ENCODE measurements at places on chromosomes 3 and 15.
A peak's percentile ranks its signal among the peaks of the same experiment; 100 is the strongest.

DNA sequence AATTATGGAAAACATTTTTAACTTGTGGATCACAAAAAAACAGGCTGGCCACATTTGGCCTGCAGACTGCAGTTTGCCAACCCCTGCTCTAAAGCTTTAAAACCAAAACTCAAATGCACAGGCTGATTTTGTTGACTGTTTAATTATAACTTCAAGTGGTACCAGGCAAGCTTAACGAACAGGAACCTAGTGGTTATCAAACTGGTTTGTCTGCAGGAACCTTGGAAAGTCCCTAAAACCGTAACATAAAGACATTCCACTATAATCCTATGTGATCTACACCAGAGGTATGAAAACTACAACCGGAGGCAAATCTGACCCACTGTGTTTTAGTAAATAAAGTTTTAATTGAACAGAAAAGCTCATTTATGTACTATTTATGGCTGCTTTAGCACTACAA lies 52.4 kb downstream of the TBL1XR1 start:
- no peak for DNase-seq

DNA sequence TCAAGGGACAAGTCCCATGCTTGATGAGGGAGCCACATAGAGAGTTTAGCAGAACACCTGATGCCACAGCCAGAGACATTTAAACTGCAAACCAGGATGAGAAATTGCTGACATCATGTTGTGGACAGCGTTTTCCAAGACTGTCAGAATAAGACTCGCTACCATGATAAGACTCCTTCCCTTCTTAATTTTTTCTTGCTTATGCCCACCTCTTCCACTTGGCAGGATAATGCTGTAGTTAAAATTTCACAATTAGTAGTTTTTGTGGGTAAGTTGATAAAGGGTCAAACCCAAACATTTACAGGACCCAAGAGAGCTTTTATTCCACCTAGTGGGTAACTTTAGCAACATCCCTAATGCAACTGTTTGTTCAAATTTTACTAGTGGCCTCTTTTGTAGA lies 3.0 kb upstream of the PIAS1 start:
- DNase-seq, result no peak

GRCh38 chr3:13221491-13222061 lies 148.3 kb upstream of the IQSEC1 start:
- no peak for DNase-seq

DNA sequence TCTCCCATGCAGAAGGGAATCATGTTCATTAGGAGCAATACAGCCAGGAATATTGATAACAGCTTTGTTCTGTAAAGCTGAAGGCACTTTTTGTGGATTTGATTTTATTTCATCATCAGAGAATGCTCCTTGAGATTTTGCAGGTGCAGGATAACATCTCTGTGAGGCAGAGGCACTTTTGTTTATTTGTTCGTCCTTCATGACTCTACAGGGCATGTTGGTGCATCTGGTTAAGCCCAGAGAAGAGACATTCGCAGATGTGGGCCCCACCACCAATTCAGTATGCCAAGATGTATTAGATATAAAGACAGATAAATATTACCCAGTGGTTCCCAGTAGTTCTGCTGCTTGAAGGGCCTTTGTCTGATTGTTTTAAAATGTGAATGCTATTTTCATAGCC lies 368.1 kb upstream of the SEMA6D start:
- no peak for DNase-seq

DNA sequence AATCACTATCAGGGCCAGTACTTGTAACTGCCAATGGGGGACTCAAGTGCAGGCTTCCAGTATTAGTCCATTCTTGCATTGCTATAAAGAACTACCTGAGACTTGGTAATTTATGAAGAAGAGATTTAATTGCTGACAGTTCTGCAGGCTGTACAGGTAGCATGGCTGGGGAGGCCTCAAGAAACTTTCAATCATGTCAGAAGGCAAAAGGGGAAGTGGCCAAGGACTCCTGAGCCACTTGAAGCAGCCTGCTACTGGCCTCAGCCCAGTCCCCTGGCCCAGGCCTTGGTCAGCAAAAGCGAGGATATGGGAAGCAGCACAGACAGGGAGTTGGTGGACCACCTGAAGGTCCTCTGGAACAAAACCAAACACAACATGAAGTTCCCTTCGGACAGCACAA lies 29.2 kb upstream of the OR5K1 start:
- DNase-seq, result no peak

DNA sequence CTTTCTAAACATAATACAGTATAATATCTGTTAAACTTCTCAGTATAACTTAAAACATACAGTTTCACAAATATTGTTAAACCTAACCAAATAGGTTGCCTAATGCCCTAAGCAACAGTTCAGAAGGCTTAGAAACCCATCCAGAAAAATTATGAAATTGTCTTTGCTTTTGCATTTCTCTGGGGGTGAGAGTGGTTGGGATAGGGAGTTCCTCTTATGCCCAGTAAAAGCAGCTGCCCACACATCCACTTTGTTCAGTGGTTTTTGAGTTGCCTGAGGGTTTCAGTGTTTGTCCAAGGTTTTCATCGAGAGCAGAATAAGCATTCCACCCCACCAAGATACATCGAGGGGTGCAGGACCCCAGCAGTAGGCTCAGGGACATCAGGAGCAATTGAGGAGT lies 179.4 kb downstream of the CDIN1 start:
- no peak for DNase-seq

DNA sequence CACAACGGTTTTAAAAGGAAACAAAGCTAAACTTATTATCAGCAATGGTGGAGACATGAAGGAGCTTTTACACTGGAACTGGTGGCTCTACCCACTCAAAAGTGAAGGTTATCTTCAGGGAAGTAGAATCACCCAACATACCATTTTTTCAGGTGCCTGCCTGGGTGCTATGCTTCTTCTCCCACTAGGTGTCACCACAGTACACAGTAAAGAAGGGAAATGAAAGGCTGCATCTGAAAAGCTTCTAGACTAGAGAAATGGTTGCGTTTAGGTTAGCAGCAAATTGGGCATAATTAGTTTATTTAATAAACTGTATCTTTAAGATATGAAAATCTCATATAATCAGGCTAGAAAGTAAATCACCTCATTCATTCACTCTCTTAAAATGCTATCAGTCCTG lies 47.0 kb upstream of the SELENOK start:
- peak; percentile 35 for DNase-seq

DNA sequence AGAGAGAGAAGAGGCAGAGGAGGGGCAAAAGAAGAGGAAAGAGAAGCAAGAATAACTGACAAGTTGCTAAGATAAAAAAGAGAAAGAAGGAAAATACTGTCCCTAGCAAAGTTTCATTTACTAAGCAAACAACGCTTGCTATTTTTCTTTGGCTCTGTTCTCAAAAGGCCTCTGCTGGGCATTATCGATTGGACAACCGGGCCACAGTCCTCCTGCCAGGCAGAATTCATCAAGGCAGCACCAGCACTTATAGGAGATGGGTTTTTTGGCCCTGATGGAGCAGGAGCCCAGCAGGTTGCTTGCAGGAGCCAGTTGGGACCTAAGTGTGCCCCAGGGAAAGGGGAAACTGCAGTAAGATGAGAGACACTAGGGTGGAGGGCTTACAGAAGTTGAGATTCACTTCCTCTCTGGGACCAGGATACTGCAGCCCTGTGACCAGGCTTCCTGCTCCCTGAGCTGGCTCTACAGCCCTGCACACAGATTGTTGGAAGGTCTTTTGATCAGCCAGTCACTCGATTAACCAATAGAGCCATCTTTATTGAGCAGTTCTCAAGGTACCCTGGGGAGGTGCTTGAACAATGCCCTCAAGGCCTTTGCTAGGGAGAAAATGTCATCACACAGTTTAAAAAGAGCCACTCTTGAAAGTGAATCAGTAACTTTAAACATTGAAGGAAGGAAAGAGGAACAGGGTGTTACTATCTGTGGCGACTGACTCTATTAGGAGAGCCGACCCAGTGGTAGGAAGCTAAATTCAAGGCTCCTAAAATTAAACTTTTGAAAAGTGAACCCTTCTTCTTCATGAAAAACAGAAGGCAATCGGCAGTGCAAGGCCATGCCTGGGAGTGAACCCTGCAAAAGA lies 28.8 kb upstream of the GLCE start:
- DNase-seq, result peak; percentile 18

GRCh38 chr15:42736793-42737528 lies at the start of gene CDAN1:
Gene CDAN1, minus strand, starts transcription at chr15:42737128. Its CDS starts 26 bp downstream, at chr15:42737102.
- peak; percentile 92 for DNase-seq

DNA sequence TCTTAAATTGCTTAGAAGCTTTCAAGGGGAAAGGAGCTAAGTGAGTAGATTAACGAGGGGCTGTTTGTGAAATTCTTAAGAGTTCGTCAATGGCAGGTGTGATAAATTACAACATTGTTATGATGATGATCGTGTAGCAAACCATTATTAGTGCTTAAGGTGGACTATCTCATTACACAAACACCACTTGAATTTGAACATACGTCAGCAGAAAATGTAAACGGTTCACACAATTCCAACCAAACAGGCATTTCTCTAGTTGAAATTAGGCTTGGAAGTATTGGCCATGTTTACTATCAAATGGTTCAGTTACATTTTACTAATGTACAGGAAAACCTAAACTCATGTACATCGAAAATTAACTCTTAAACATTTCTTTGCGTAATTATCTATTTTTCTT lies 102.8 kb downstream of the PYDC2 start:
- no peak for DNase-seq

- no peak for DNase-seq
These were observed 60.7 kb downstream of the GSK3B start for GRCh38 chr3:120033596-120033995.
